ENCODE measurements at places on chromosomes 12 and 14.

- no peak for DNase-seq
Measured at GRCh38 chr12:89642959-89643358, 65.7 kb downstream of the ATP2B1 start.

- DNase-seq, result no peak
Measured at GRCh38 chr14:72451054-72451972, 442.6 kb downstream of the DPF3 start.

DNA sequence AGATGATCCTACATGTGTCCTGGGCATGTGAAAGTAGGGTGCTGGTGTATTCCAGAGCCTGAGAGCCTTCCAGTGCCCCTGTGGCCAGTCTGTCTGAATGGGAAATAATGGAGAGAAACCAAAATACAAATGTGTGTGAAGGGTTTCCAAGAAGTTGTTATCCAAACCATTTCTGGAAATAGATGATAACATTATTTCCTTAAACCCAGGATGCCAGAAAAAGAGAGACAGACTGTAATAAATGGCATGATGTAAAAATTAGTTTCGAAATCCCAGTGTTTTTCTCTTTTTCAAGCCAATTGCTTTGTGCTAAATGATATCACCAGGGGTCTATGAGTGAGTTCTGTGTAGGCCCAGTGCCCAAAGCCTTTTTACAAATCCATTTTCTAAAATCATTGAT is 175.3 kb downstream of the PHLDA1 start:
- DNase-seq, result no peak

GRCh38 chr14:24253936-24254335 is 9.0 kb downstream of the TGM1 start:
- no peak for DNase-seq

DNA sequence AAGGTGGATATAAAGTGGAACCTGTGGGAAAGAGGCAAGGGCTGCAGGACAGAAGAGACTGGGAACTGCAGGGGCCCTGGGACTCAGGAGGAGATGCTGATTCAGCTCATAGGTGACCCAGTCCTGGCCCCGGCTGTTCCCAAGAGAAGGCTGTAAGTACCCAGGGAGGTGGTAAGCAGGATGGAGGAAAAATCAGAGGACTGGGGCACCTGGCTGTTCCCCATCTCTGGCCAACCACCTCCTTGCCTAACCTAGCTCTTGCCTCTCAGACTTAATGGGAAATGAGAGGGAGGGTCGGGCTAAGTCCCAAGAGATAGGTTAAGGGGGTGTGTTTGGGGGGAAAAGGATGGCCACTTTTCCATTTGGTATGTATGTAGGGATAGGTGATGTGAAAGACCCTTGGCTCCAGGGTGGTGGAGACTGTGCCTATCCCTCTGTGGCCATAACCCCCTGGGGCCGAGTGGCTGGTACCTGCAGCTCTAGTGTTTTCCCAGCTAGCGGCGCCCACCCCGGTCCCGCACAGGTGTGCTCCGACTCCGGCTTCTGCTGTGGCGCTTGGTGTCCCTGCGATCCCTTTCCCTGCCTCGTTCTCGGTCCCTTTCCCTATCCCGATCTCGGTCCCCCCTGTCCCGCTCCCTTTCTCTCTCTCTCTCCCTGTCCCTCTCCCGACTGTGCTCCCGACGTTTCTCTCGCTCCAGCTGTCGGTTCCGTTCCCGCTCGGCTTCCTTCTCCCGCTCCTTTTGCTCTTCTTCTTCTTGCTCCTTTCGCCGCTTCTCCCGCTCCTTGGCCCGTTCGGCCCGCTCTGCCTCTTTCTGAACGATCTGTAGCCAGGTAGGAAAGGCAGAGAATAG is 1.6 kb upstream of the CDH24 start:
- no peak for DNase-seq

GRCh38 chr12:95788637-95789036 is 1.9 kb downstream of the NTN4 start:
- DNase-seq, result no peak

GRCh38 chr12:110039085-110039807 is 9.1 kb downstream of the C12orf76 start:
- peak; percentile 64 for DNase-seq

- no peak for DNase-seq
Measured at GRCh38 chr12:113987261-113988063, 21.3 kb upstream of the RBM19 start.

DNA sequence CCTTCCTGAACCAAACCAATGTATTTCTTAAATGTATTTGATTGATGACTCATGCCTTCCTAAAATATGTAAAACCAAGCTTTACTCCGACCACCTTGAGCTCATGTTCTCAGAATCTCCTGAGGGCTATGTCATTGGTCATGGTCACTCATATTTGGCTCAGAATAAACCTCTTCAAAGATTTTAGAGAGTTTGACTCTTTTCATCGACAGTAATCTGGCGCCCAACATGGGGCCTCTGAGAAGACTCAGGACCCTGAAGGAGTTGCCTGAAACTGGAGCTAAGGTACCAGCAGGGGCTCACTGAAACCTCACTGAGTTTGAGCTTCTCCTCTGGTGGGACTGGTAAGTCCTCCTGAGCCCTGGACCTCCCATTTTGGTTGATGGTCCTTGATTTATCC is 17.2 kb upstream of the PSMC1 start:
- no peak for DNase-seq

DNA sequence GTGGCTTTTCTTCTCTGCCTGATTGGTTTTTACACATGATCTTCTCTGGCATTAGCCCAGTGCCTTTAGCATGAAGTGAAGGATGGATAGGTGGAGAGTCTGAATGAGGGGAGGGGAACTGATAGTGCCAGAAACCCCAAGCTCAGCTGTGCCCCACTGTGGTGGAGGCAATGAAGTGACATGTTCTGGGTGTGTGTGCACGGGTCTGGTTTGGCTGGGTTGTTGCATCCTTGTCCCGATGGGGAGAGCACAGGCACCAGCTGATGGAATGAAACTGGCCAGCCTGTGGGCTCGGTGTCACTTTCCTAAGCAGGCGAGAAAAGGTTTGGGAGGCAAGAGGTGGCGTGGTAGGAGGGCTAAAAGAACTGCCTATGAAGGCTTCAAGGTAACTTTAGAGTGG is 65.3 kb downstream of the CACNA1C start:
- DNase-seq, result no peak

GRCh38 chr14:65280653-65281052 is 131.9 kb upstream of the FUT8 start:
- DNase-seq, result no peak

- no peak for DNase-seq
Measured at GRCh38 chr14:33661101-33661500, 289.8 kb downstream of the EGLN3 start.

- no peak for DNase-seq
Measured at GRCh38 chr14:36570065-36570464, 12.3 kb downstream of the NKX2-8 start.

DNA sequence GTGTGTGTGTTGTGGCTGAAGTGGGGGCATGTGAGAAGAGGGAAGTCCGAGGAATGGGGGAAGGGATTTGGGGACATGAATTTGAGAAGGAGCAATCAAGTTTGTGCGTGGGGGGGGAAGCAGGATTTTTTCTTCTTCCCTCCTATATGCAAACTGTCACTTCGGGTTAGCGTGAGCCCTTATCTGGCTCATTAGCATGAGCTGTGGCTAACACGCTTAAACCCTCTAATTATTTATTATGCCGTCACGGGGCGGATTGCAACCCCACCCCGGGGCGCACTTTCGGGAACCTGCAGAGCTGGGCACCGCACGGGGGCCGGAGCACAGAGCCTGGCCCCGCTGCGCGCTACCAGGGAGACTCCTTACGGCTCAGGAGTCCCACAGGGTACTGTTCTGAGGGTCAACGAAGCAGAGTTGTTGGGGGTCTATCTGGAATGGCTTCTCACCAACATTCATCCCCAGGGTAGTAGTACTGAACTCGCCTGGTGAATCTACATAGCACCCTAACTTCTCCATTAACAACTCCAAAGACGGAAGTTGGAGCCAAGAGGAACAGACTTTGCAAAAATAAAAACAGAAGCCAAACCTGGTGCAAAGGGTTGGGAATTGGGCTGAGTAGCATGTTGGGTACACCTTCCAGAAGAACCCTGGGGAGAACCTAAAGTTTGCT is 6.4 kb upstream of the ASCL1 start:
- DNase-seq, result no peak

DNA sequence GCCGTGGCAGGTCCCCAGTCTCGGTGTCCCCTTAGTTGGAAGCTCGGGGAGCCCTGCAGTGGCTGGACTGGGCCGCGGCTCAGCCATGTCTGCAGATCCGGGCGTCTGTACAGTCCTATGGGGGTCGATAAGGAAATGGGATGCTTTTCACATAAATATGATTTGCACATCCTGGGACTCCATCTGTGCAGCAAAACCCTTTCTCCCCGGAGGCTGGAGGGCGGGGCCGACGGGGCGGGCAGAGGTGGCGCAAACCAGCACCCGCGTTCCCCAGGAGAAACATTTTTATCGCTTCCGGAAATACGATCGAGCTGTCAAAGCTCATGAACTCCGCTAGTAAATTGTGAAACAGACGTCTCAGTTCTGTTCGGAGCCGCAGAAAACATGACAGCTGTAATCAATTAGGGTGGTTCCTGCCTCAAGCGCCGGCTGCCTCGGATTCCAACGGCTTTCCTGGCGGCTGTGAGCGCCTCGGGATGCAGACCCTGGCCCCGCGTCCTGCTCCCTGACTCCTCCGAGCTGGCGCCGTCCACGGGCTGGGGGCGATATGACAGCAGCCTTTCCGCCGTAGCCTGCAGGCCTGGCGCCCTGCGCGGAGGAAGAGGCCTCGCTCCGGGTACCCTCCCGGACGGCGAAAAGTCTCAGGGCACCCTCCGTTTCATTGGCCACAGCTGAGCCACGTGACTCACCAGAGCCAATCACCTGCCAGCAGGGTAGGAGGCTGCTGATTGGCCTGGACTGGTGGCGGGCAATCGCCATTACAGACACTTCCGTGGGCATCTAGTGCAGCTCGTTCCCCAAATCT is 23.0 kb downstream of the DIO3 start:
- DNase-seq, result no peak

GRCh38 chr14:68576031-68576430 is 216.8 kb downstream of the ZFP36L1 start:
- no peak for DNase-seq

DNA sequence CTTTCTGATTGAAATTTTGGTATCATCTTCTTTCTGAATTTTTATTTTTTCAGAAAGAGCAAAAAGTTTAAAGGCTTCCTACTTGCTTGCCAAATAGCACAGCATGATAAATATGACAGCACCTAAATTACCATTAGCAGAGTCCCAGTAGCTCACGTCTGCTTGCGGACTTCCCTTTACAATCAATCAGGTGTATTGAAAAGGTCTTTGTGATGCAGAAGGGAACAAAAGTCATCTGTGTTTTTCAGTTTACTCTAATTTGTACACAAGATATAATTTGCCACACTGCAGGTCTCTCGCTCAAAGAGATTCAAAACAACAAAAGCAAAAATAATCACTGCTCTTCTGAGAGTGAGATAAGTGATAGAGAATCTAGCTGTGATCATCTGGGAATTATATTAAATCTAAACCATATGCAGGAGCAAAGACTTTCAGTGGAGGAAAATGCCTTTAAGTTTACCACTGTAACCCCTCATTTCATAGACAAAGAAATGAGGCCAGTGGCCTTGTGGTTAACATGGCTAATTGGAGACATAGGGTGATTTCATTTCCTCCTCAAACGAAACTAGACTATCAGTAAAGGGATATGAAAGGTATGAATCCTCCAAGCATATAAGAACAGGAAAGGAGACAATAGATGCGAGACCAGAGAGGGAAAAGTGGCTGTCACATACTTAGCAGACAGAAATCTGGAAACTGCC is 240.8 kb upstream of the TMPO start:
- no peak for DNase-seq

GRCh38 chr14:89793367-89793716 is 161.2 kb downstream of the EFCAB11 start:
- DNase-seq, result no peak

GRCh38 chr12:66059666-66060065 is 70.9 kb downstream of the LLPH start:
- DNase-seq, result no peak

DNA sequence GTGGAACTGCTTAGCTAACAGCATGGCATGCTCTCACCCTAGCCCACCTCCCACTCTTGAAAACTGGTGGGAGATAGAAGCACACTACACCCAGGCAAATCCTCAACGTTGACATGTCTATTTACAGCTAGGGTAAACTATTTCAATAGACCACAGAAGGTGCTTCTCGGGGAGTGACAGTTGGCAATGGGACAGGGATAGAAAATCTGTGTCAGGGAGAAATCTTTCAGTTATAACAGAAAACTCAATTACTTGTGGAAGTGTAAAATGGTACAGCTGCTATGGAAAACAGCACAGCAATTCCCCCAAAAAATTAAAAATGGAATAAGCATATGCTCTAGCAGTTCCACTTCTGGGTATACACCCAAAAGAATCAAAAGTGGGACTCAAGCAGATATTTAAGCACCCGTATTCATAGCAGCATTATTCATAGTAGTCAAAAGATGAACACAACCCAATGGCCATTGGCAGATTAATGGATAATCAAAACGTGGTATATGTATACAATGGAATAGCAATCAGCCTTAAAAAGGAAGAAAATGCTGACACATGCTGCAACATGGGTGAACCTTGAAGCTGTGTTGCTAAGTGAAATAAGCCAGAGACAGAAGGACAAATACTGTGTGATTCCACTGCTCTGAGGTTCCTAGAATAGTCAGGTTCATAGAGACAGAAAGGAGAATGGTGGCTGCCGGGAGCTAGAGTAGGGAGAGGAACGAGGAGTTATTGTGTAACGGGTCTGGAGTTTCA is 92.5 kb downstream of the STAB2 start:
- no peak for DNase-seq

DNA sequence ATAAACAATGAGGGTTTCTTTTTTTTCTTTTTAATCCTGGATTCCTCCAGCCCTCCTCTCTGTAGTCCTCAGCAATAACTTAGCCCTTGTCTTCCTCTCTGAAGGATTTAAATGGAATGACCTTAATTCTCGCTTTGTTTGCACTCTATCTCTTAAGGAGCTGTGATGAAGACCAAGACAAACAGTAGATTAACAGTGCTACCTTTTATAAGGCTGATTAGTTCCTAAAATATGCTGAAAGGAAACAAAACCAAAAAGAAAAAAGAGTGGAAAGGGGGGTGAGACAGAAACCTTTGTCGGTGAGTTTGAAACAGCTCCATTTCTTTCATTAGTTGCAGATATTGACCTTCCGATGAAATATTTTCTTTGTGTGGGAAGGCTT is 38.7 kb upstream of the PTCSC3 start:
- no peak for DNase-seq

- DNase-seq, result no peak
Measured at GRCh38 chr14:74879427-74880182, 2.1 kb upstream of the DLST start.

DNA sequence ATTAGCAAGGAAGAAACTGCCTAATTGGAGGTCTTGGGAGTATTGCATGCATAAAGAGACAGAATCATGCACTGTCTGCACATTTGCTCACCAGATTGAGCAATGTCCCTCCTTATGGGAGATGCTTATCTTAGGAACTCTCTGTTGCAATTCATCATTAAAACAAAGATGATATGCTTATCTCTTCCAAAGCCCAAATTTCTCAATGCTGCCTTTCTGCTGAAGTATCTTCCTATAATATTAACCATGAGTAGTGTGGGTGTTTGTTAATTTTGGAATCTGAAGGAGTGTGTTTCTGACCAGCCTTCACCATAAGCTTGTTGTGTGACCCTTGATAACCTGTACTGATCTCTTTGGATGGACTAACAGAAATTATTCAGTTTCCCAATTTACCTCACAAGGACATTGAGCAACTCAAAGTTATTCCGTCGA is 1257.6 kb upstream of the FLRT2 start:
- DNase-seq, result no peak

GRCh38 chr14:44027397-44027796 is 479.7 kb downstream of the FSCB start:
- DNase-seq, result no peak
